ENCODE measurements at places on chromosomes 12 and 14. TPM values are rescaled to one million over a fixed set of nuclear protein-coding genes. Genes with fewer than 3 reads are reported as not detected.

The CAPZA3 gene
- 0.33 TPM for total RNA-seq

The TAS2R31 gene
- total RNA-seq = 1.0 TPM

- DNase-seq = no peak
These were observed 110.9 kb upstream of the TSPAN8 start for GRCh38 chr12:71268598-71269280.

GRCh38 chr12:53191885-53192530 is 11.3 kb upstream of the CSAD start:
- DNase-seq = no peak

- no peak for DNase-seq
These were observed 5.0 kb downstream of the HIF1A start for GRCh38 chr14:61700104-61700886.

DNA sequence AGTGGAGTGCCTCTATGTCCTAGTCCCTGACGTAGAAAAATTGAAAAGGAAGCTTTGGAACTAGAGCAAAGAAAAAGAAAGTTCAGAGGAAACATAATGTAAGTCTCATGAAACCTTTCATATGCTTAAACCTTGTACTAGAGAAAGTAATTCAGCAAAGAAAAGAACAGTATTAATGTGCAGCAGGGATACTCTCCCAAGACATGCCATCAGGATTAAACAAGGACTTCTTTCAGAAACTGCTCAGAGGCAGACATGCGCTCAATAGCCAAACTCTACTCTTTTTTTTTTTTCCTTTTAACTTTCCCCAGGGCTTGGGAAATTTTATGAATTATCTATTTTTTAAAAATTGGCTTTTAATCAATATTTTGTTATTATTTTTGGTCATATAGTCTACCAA is 7.1 kb upstream of the ASB8 start:
- no peak for DNase-seq

The SRRM4 gene
- not detected for total RNA-seq

The VRTN gene
- total RNA-seq = 0.08 TPM
